ENCODE measurements at places on chromosomes 1 and 21.

- DNase-seq = no peak
Observed at GRCh38 chr21:33783187-33783979, 132.2 kb downstream of the ATP5PO start.

- DNase-seq = no peak
Observed at GRCh38 chr21:14545906-14546480, at the start of gene SAMSN1. SAMSN1 (minus strand) TSS chr21:14546315; CDS start chr21:14546261, 54 bp downstream.

DNA sequence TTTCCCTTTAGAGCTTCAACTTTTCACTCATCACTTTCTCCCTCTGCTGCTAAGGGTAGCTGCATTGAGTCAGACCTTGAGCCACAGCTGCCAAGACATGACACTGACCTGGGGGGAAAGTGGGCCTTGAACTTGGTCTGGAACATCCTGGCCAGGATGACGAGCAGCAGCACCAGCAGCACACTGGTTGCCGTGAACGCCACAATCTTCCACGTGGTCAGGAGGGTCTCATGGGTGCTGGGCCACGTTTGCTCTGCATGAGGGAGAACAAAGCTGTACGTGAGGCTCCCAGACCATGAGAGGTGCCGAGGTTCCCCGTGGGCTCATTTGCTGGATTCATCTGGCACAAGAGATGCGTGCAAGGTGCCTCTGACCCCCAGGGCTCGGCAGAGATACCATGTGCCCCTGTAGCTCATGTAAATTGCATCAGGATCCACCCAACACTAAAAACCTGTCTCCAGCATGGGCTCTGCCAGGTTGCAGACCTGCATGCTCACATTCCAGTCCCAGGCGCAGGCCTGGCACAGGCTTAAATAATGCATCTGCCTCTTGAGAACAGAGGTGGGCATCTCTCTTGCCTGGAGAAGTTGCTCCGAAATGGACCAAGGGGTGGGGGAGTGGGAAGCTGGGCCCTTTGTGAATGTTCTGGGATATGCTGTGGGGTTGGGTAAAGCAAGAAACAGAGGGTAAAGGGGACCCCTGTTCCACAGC is 84.6 kb upstream of the TLR5 start:
- DNase-seq = no peak

DNA sequence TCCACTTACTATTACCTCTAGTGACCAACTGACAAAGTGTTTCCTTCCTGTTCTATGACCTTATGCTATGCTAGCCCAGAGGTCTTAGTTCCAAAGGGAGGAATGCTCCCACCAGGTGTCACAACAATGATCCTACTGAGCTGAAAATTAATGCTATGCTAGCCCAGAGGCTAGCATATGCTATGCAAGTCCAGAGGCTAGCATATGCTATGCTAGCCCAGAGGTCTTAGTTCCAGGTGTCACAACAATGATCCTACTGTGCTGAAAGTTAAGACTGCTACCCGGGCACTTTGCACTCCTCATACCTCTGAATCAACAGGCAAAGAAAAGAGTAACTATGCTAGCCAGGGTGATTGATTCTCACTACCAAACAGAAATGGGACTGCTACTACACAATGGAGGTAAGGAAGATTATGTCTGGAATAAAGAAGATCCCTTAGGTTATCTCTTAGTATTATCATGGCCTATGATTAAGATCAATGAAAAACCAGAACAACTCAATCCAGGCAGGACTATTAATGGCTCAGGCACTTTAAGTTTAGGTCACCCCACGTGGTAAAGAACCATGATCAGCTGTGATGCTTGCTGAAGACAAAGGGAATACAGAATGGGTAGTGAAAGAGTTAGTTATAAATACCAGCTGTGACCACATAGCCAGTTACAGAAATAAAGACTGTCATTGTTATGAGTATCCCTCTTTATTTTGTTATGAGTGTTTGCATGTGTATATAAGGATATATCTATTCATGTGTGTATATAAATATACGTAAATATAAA is 114.1 kb downstream of the CSMD2 start:
- DNase-seq = no peak

DNA sequence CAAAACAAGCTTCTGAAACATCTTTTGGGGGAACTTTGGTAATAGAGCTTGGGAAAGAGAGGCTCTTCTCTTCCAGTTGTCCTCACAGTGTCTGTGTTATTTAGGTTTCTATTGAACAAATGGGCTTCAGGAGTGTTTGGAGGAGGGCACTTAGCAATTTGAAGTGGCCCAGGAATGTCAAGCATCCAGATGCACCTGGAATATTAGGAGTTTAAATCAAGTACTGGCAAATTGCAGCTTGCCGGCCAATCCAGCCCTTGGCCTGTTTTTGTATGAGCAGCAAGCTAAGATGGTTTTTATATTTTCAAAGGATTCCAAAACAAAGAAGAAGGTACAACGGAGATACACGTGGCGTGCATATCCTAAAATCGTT is 94.7 kb downstream of the CCDC185 start:
- DNase-seq = no peak

DNA sequence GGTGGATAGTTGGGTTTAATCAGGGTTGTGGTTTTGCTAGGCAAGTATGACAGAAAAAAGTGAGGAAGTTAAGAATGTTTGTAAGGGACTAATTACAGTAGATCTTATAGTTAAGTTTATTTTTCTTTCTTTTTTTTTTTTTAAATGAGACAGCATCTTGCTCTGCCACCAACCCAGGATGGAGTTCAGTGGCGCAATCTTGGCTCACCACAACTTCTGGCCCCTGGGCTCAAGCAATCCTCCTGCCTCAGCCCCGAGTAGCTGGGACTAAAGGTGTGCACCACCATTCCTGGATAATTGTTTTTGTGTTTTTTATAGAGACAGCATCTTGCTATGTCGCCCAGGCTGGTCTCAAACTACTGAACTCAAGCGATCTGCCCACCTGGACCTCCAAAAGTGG is 41.7 kb downstream of the EYA3 start:
- no peak for DNase-seq

GRCh38 chr1:27143401-27143800 is 11.5 kb downstream of the SLC9A1 start:
- no peak for DNase-seq

DNA sequence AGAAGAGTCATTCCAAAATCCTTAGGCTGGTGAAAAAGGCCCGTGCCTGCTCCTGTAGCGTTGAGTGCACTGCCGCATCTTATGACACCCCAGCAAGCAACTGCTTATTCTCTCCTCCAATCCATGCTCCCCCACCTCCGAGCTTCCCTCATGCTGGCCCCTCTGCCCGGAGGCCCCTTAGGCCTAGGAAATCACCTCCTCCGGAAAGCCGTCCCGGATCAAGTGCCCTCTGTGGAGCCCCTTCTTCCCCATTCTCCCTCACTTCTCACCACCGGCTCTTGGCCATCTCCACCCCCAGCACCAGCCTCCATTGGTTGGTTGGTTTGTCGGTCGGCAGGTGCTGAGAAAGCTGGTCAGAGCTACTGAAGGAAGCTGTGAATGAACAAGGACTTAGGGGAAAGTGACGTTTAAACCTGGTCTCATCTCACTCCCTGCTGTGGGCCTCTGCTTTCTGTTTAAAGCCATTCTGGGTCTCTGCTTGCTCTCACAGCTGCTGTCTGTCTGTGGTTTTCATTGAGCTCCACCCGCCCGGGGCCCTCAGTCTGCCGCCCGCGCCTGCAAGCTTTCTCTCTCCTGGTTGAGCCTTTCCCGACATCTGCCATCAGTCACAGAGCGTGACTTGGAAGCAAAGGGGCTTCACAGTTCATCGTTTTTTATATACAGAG is 122.2 kb downstream of the KCNN3 start:
- DNase-seq = no peak

GRCh38 chr1:203147376-203147775 is 19.9 kb downstream of the ADORA1 start:
- DNase-seq = no peak
